Activated naive CD8-positive, alpha-beta T cell treated with anti-CD3 and anti-CD28 coated beads, Interleukin-2, amount 50 U/mL, for 16 hours (primary cell): ENCODE measurements at places on chromosomes 2 and 18.

- DNase-seq = no peak
Observed at GRCh38 chr2:242024751-242025355, 155.3 kb downstream of the RTP5 start.

GRCh38 chr2:165390875-165391274, 78.6 kb upstream of the CSRNP3 start:
- DNase-seq = no peak

DNA sequence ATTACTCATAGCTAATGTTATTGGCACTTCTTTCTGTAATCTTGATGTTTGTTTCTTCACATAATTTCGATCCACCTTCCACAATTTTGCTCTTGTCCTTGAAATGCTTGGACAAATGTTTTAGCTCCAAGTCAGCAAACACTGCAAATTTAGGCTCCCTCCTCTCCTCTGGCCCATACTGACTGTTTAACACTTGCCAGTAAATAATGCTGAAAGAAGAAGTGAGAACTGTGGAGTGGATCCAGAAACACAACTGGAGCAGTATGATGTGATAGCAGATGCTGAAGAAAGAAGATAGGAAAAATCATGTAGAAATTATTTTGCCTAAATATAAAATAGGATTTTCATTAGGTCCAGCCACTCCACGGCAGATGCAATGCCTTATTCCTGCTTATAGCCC, 415.0 kb upstream of the GYPC start:
- DNase-seq = no peak

- no peak for DNase-seq
Observed at GRCh38 chr2:9952856-9953503, 1.5 kb downstream of the GRHL1 start.
